ENCODE measurements at places on chromosomes 16 and 17.

DNA sequence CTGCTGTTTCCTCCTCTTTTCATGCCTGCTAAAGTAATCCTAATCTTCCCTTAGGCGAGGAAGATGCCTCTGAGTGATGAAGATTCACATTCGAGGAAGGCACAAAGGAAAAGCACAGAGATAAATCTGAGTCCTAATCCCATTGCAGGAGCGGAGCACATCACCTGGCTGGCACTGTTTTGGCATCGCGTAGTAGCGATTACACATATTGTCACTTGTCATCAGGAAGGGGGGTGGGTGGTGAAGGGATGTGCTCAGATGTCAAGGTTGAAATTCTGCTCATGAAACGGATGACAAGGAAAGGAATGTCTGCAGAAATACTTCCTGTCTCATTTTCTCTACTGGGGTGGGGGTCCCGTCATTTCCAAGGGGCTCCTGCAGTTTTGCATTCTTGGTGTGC, 363.1 kb upstream of the EEF2KMT start:
- no peak for DNase-seq

DNA sequence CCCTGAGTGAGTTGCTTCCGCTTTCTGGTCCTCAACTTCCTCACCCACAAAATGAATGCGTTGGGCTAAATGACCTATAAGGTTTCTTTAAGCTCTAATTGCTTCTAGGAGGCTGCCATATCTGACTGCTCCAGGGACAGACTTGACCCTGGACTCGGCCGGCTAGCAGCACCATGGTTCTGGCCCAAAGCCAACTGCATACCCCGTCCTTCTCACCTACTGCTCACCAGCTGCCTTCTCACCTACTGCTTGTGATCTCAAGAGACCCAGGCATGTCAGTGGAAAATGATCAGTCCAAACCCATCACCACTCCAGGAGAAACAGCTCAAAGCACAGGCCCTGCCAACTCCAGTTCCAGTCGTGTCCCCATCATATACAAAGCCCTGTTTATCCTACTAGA, 124.3 kb upstream of the IRX5 start:
- no peak for DNase-seq

DNA sequence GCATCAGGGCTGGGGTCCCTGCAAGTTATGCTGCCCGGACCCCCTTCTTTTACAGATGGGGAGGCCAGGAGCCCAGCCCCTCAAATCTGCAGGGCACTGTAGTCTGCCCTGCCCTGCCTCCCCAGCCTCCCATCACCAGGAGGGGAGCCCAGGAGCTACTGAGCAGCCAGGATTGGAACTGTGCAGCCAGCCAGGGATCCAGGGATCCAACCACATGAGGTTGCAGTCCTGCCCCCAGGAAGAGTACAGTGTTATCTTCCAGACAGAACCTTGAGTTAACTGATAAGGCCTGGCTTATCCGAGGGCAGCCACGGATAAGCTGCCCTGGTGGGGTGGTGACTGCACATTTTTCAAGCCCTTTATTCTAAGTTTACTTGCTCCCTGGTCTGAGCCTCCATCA, 11.4 kb upstream of the NDRG4 start:
- DNase-seq, result no peak

GRCh38 chr16:85303354-85303883, 191.1 kb upstream of the CIBAR2 start:
- DNase-seq, result no peak

Data from myocyte (in vitro differentiated cells).